Stimulated activated CD4-positive, alpha-beta T cell treated with anti-CD3 and anti-CD28 coated beads, Interleukin-15, amount 100 ng/mL, for 48 hours (primary cell): ENCODE measurements at places on chromosomes 5 and 9.

- no peak for DNase-seq
Measured at GRCh38 chr5:116672203-116672602, 97.6 kb upstream of the SEMA6A start.

DNA sequence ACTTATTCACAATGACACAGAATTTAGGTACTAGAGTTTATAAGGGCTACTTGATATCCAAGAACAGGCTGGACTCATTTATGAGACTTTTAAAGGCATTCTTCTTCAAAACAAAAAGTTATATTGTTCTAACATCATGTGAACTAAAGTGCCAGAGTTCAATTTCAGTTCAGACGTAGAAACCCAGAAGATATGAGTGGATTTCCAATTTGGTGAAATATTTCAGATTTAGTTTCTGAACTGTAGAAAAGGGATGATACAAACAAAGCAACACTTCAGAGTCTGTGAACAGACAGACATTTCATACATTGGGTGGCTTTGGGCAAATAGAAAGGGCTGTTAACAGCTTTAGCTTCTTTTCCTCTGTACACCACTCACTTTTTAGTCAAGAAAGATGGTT lies 384.0 kb downstream of the NR2F1-AS1 start:
- DNase-seq = no peak

GRCh38 chr5:135343413-135343812 lies 55.6 kb downstream of the MACROH2A1 start:
- no peak for DNase-seq

GRCh38 chr9:68538200-68538599 lies 2.5 kb downstream of the TMEM252 start:
- DNase-seq = no peak

- DNase-seq = no peak
Measured at GRCh38 chr9:87275047-87275725, 222.5 kb upstream of the DAPK1 start.

DNA sequence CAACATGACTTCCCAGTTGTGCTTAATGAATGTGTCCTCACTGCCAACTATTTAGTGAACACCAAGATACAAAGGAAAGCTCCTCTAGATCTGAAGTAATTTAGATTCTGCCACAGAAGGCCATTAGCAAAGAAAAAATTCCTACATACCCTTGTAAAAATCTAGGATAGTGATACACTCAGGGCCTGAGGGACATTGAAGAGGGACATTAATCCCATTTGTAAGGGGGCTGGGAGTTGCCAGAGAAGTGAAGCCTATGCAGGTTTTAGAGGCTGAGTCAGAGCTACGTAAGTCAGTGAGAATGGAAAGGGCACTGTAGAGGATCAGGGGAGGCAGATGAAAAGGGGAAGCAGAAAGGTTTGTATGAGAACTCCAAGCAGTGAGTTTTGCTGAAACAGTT lies 286.9 kb upstream of the TARS1 start:
- no peak for DNase-seq

GRCh38 chr5:133861161-133861737 lies 107.2 kb downstream of the C5orf15 start:
- DNase-seq = no peak

DNA sequence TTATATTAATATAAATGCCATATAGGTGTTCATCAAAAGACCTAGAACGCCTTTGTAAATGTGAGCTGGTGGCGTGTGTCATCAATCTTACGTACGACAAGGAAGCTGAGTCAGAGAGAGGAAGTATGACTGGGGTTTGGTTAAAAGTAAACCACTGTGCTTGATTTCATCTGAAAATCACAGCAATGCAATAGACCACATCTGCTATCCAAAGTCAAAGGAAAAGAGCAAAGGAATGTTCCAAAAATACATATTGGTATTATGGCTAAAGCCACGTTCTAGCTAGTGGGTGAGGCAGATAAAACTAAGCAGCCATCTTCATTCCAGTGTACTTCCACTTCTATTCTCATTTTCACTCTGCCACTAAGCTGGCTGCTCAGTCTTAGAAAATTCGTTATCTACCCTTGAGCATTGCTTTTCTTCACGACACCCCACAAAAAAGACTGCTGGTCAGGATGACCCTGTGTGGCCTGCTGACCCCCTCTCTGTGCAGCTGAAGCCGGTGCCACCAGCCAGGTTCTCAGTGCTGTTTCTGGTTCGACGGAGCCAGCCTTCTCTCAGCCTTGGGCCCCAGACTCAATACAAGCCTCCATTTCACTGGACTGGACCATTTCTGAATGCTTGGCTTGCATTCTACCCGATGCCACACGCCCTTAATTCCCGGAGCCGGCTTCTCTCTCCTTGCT lies 23.8 kb downstream of the SHC3 start:
- DNase-seq = no peak

DNA sequence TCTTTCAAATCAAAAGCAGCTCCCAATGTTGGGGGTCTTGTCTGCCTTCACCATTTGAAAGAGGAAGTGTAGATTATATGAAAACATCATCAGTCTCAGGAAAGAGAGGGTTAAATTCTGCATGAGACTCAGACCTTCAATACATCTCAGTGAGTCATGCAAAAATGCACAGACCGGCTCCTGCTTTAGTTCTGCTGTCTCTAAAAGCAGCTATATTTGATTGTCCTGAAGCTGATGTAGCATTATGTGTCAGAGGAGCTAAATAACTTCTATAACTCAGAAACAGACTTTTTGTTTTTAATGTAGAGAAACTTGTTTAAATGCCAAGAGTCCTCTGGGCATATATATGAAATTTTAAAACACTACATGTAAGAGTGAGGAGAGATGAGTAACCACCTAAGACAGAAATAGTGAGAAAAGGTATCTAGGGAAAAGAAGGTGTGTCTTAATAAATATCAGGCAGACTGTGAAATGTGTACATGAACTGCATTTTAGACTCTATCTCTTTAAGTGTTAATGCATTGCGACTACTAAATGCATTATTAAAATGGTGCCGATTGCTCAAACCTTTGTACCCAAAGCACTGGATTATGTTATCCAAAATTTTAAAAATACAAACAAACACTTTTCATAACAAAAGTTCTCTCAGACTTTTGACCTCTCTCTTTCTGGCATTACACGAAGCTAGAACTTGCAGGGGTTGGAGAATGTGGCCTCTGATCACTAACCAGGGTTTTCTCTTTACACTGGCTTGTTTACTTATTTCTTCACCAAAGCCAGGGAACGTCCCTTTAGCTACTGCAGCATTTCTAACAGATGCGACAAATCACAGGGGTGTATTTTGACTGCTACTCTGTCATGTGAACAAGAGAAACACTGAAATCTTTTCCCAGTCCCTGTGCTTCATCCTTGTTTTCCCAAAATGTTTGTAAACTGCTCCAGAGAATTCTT lies 302.3 kb downstream of the ARL15 start:
- DNase-seq = no peak

DNA sequence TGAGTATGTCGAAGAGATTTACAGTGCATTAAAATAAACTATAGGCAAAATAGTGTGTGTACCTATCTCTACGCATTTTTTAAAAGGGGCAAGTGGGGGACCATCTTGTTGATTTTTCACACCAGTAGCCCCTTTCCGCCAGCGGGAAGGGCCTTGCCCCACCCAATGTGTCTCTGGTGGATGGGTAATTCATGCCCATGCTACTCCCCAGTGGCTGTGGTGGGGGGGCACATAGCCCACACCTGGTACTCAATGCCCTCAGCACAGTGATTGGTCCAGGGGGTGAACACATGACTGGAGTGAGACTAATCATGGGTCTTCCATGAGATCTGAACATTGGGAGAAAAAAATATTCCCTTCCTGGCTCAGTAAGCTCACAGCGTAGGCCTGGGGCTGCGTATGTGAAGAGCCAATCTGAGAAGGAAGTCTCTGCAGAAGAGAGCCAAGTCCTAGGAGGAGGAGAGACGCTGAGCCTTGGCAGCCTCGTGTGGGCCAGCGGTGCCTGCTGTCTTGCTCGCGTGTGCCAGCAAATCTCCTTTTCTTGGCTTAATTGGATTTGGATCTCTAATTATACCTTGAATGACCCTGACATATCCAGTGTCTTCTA lies 103.4 kb downstream of the ADAMTS2 start:
- DNase-seq = no peak

DNA sequence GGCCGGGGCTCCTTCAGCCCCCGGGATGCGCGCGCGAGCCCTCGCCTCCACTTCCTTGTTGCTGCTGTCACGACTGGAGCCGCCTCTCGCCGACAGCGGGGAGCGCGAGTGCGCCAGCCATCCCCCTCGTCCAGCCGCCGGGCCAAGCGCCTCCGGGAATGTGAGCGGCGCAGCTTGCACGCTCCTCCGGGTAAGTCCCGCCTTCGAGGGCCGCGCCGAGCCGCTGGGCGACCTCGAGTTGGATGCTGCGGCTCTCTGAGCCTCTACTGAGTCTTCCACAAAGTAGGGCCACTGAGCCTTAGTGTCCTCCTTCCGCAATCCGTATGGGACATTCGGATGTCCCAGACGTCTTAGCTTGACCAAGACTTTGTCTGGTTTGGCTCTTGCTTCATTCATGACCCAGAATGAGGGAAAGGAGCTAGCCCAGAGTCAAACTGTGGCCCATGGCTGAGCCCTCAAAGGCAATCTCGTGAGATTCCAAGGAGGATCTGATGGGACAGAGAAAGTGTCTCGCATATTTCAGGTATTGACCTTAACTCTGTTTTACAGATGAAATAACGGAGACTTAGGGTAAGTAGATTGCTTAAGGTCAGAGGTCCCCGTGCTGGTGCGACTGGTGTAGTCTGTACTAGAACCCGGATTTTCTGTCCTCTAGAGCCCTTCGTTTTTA lies 586 bp downstream of the HMGXB3 start:
- DNase-seq = no peak

- no peak for DNase-seq
Measured at GRCh38 chr9:107789001-107789700, 299.6 kb upstream of the KLF4 start.

GRCh38 chr9:84137968-84138367 lies 157.4 kb downstream of the RMI1 start:
- no peak for DNase-seq

GRCh38 chr9:5799314-5799713 lies 33.6 kb downstream of the ERMP1 start:
- DNase-seq = no peak

GRCh38 chr5:67156976-67157583 lies 39.5 kb downstream of the CD180 start:
- DNase-seq = no peak

GRCh38 chr5:122773619-122774018 lies 1.3 kb upstream of the SNX2 start:
- DNase-seq = no peak

GRCh38 chr5:180647465-180647864 lies 1.9 kb downstream of the FLT4 start:
- no peak for DNase-seq

DNA sequence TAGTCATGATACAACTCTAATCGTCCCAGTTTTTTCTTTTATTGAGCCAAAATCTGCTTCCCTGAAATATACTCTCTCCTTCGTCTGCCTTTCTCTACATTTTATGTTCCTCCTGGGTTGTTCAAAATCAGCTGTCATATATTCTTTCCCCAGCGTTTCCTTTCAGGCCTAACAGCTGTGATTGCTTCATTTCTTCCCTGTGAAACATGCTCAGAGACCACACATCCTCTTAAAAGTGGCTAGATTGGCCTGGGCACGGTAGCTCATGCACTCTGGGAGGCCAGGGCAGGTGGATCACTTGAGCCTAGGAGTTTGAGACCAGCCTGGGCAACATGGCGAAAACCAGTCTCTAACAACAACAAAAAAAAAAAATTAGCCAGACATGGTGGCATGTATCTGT lies 25.1 kb downstream of the NFX1 start:
- no peak for DNase-seq

GRCh38 chr5:131536211-131536826 lies 98.7 kb downstream of the RAPGEF6 start:
- DNase-seq = no peak

- no peak for DNase-seq
Measured at GRCh38 chr9:135087489-135087792, at the start of gene OLFM1. Gene OLFM1 (plus strand): TSS chr9:135087668. CDS start chr9:135087990, 322 bp downstream.

DNA sequence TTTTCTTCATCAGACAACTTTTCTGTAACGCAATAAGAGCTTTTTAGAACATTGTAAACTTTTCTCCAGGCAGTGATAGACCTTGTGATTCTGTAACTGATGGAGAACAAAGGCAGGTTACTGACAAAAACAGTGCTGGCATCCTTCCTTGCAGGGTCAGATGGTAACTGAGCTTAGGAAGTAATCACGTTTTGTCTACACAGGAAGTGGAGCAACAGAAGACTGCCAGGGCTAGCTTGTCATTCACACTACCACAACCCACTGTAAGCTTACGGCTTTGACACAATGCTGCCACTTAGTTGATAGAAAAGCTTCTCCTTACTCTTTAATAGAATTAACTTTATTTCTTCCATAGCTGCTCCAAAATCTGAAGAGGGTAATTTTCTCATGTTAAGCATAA lies 46.8 kb downstream of the FBN2 start:
- DNase-seq = no peak

DNA sequence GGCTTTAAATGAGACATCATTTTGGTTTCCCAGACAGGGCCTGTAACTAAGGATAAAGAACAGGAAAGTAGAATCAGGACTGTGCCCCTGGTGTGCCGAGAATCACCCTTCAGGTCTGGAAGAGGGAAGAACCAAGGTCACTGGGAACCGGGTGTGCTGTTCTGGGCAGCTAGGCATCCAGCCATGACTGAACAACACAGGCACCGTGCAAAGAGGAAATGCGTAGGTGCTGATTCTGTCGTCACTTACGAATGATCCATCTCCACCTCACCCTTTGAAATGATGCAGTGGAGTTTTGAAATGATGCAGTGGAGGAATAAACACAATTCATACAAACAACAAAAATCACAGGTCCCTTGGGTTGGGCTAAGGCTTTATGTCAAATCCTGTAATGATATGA lies 64.4 kb downstream of the MAP1B start:
- peak; percentile 21 for DNase-seq

DNA sequence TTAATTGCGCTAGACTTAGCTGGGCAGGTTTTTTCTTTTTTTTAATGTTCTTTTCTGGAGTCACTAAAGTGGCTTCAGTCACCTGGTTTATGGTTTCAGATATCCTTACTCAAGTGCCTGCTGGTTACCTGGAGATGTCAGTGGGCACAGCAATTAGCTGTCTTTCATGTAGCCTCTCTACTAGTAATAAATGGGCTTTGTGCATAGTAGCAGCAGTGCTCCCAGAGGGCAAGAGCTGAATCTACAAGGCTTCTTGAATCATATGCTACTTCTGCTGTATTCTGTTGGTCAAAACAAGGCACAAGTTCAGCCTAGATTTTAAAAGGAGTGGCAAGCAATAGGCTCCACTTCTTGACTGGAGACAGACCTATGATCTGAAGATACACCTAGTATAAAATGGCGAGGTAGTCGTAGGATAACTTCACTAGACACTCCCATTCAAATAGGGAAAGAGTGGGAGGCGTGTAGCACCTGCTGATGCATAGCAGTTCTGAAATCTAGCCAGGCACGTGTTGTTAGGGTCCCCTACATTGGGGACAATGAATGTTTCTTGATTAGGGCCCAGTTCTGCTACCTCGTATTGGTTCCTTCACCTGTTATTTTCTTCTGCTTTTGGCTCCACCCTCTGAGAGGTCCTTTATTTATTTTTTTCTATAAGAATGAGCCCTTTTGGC lies 7.0 kb downstream of the SCAMP1 start:
- DNase-seq = no peak

DNA sequence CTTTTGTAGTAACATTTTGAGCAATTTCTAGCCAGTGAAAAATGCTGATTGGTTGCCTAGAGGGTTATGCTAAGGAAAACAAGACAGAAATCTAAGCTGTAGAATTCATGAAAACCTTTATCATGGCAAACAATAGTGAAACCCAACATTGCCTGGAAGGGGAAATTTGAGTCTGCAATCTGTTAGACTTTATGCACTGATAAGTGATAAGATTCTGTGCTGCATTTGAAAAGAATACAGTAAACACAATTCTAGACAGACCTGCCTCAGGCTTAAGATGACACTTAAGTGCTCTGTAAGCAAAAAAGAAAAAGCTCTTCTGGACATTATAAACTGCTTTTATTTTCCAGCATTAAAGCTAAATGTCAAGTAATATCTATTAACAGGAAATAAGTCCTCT lies 519.3 kb downstream of the ISL1 start:
- no peak for DNase-seq
